ENCODE measurements at places on chromosomes 2 and 18. TPM values are rescaled to one million over a fixed set of nuclear protein-coding genes. Genes with fewer than 3 reads are reported as not detected.

- DNase-seq = no peak
Measured at GRCh38 chr2:48445091-48445725, 84.7 kb upstream of the STON1 start.

GPR155 gene
- total RNA-seq = 20.4 TPM

DNA sequence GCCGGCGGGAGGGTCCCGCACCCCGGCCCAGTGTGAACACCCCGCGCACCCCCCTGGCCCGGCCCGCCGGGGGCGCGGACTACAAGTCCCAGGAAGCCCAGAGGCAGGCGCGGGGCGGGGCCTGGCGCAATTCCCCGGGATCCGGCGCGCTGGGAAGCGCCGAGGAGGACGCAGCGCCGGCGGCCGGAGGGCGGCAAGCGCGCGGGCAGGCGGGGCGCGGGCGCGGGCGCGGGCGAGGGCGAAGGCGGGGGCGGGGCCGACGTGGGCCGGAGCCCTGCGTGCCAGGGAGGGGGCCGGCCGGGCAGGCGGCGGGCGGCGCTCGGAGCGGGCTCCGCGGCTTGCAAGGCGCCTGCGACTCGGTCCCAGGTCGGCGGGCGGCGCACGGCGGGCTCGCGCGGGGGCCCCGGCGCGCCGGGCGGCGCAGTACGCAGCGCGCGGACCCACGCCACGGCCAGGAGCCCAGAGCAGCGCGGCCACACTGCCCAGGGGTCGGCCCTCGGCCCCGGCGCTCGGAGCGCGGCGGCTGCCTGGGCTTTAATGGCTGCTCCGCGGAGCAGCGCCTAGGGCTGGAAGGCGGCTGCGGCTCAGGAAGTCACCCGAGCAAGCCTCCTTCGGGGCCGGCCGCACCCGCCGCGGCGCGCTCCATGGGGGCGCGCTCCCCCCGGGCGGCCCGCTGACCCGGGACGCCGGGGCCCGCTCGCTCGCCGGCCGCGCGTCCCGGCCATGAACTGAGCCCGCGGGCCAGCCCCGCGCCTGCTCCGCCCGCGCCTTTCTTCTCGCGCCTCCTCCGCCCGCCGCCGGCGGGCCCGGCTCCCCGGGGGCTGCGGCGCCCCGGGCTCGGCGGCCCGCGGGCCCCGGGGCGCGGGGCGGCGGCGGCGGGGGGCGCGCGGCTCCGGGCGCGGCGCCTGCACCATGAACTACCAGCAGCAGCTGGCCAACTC is at the start of gene AGAP1:
TSS of gene AGAP1 (plus strand) at position 269 of the 941 bp plus-strand sequence.
- DNase-seq = peak; percentile 6

DNA sequence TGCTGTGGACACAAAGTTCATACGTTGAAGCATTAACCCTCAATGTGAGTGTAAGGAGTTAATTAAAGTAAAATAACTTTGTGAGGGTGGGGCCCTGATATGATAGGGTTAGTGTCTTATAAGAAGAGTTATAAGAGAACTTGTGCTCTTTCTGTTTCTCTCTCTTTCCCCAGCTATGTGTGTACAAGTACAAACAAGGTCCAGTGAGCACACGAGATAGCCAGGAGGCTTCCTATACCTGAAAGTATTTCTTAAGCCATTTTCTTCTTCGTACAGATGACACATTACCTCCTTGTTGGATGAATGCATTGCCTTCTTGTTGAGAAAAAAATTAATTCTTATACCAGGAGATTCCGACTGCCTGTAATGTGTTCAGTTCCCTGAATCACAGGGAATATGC is 301.2 kb downstream of the PARD3B start:
- DNase-seq = no peak

- no peak for DNase-seq
Measured at GRCh38 chr18:56285387-56286065, 352.9 kb downstream of the TXNL1 start.

DNA sequence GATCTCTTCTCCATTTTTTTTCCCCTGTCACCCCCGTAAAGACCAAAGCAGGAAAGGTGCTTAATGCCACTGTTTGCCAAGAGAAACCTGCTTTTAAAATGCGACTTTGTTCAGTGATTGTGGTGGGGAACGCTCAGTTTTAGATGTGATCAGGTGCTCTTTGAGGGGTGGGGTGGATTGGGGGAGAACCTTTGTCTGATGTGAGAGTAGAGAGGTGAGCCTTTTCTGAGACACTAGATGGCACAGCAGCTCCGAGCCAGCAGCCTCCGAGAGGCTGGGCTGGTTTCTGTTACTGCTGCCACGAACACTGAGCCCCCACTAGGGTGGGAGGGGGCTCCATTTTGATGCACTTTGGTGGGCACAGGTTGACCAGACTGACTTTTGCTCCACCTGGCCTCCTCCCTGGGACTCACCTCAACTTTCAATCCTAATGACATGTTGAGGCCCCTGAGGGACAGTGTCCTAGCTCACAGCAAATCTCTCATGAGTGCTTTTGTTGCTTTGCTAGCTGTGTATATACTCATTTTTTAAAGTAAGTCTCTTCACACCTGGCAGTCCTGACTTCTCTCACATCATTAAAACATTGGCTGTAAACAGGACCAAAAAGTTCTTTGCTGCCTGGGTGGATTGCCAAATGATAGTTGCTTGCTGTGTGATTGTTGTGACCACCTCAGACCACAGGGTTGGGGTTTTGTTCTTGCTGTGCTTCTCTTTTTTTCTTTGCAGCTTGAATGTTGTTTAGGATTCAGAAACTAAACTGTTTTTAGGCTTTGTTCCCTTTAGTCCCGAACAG is 98.2 kb upstream of the MAP3K20 start:
- no peak for DNase-seq

CIB4 gene
- total RNA-seq = not detected

NEURL3 gene
- total RNA-seq = 0.22 TPM

- no peak for DNase-seq
Measured at GRCh38 chr2:33370636-33371265, 105.7 kb upstream of the RASGRP3 start.

REG1B gene
- total RNA-seq = not detected

GRCh38 chr2:104836265-104836664 is 17.6 kb upstream of the POU3F3 start:
- no peak for DNase-seq

DNA sequence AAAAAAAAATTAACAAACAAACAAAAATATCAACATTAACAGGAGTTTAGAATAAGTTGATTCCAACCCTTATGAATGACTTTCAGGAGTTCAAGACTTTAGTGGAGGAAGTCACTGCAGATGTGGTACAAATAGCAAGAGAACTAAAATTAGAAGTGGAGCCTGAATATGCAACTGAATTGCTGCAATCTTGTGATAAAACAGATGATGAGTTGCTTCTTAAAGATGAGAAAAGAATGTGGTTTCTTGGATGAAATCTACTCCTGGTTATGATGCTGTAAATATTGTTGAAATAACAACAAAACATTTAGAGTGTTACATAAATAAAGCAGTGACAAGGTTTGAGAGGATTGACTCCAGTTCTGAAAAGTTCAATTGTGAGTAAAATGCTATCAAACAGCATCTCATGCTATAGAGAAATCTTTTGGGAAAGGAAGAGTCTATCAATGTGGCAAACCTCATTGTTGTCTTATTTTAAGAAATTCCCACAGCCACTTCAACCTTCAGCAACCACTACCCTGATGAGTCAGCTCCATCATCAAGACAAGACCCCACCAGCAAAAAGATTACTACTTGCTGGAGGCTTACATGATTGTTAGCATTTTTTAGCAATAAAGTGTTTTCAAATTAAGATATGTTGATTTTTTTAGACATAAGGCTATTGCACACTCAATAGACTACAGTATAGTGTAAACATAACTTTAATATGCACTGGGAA is 42.7 kb upstream of the TAF4B start:
- no peak for DNase-seq

GRCh38 chr18:74353169-74353775 is 37.6 kb downstream of the C18orf63 start:
- peak; percentile 69 for DNase-seq

DNA sequence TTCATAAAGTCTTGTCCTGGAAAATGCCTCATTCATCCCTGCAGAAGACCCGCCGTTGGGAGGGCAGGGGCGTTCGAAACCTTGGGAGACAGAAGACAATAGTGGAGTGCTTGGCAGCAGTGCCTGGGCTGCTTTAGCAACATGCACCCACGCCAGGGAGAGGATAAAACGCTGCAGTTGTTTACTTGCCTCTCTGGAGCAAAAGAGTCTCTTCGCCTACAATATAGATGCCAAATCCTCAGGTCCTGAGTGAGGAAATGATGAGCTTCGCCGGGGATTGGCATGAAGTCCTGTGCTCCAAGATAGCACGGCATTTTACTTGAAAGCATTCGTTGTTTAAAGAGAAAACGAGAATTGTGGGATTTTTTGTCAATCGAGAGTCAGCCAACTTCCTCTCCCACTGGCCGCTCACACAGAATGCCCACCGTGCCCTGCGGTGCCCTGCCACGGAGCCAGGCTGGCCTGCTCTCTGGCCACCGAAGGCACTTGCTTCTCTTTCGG is 152.5 kb upstream of the POU3F3 start:
- no peak for DNase-seq

GRCh38 chr2:193331676-193332075 is 1136.9 kb upstream of the TMEFF2 start:
- no peak for DNase-seq

DNA sequence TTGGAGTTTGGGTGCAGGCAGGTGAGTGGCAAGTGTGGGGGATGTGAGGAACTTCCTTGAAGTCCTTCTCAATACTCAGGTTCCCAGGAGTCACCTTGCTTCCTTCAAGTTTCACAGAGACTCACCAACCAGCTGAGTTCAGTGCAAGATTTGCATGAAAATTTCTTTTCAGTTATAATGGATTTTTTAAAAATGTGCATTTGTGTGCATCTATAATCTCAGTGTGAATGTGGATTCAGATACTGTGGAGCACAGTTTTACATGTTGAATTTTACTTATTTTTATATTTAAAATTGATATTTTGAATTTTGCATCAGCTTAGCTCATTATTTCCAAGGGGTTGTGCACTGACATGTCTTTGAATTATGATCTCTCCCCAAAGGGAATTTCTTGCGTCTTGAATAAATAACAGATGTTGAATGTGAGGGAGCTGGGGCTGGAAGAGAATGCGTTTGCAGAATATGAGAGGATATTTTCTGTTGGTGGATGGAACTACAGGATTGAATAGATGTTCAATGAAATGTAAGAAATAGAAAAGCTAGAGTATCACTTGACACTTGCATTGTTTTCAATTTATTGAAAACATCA is 184.3 kb downstream of the RPRM start:
- no peak for DNase-seq

FOXD4L1 gene
- 0.42 TPM for total RNA-seq

Data from CD4-positive, alpha-beta memory T cell (primary cell).